ENCODE measurements at places on chromosomes 12 and 14.

DNA sequence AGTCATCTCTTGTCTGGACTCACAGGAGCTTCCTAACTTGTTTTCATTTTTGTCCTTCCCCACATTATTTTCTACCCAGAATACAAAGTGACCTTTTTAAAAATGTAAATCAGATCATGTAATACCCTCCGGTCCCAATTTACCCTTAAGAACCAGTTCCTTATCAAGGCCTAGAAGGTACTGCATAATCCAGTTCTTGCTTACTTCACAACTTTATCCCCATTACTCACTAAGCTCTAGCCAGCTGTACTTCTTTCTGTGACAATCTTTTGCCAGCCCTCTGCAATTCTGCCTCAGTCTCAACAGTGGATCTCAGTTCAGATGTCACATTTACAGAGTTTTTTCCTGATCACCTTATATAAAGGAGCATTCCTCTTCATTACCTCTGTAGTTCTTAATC lies 11.6 kb downstream of the RAP1B start:
- no peak for DNase-seq

DNA sequence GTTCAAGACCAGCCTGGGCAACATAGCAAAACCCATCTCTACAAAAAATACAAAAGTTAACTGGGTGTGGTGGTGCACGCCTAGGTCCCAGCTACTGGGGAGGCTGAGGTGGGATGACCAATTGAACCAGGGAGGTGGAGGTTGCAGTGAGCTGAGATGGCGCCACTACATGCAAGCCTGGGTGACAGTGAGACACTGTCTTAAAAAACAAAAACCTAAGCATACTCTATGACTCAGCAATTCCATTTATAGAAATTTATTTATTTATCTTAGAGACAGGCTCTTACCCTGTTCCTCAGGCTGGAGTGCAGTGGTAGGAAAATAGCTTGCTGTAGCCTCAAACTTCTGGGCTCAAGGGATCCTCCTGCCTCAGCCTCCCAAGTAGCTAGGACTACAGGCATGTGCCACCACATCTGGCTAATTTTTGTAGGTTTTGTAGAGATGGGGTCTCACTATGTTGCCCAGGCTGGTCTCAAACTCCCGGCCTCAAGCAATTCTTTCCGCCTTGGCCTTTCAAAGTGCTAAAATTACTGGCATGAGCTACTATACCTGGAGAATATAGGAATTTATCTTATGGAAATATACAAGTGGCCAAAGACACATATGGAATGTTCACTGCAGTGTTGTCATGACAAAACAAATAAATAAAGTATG lies 43.3 kb downstream of the NCKAP5L start:
- no peak for DNase-seq

- DNase-seq = no peak
Observed at GRCh38 chr14:101397206-101397605, 164.1 kb upstream of the DIO3 start.

- no peak for DNase-seq
Observed at GRCh38 chr14:64704743-64705380, 638 bp downstream of the PLEKHG3 start.

- no peak for DNase-seq
Observed at GRCh38 chr12:5650281-5650680, 218.4 kb downstream of the NTF3 start.

DNA sequence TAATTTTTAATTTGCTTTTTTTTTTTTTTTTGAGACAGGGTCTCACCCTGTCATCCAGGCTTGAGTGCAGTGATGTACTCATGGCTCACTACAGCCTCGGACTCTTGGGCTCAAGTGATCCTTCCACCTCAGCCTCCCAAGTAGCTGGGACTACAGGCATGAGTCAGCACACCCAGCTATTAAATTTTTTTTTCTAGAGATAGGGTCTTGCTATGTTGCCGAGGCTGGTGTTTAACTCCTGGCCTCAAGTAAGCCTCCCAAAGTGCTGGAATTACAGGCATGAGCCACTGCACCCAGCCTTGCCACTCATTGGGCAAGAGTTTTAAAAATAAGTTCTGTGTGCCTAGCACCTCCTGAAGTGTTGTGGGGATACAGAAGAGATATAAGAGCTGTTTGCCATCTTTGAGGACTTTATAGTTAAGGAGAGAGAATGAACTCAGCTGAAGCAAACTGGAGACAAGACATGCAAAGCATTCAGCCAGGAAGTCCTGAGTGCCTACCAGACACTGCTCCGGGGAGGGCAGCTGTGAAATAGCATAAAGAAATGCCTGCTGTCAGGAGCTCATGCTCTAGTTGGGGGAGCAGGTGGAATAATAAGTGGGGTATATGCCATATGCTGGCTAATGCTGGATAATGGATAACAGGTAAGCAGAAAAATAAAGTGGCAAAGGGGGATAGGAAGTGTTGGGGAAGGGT lies 15.0 kb upstream of the EMP1 start:
- DNase-seq = no peak

GRCh38 chr14:55638665-55639064 lies 58.7 kb downstream of the KTN1 start:
- DNase-seq = no peak

- no peak for DNase-seq
Observed at GRCh38 chr12:1792406-1792805, 28.0 kb upstream of the LRTM2 start.

- DNase-seq = no peak
Observed at GRCh38 chr14:27386391-27386790, 788.6 kb upstream of the NOVA1 start.

- DNase-seq = peak; percentile 54
Observed at GRCh38 chr12:10213168-10214135, 775 bp downstream of the GABARAPL1 start.

- DNase-seq = no peak
Observed at GRCh38 chr14:60170948-60171347, 5.8 kb upstream of the DHRS7 start.

GRCh38 chr12:76542908-76543307 lies 16.7 kb downstream of the OSBPL8 start:
- DNase-seq = no peak

DNA sequence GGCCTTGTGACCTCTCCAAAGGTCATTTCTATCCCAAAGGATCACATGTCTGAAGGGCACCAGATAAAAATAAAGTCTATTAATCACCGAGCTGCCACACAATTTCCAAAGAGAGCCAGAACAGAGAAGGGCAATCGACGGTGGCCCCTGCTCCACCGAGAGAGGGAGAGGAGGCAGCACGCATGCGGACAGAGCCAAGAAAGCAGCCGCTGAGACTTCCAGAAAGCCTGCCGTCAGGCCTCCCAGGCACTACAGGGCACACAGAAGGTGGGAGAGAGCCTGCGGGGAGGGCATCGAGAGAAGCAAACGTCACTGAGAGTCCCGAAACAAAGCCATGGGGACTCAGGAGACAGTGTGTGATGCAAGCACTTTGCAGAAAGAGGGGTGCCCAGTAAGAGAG lies 182.0 kb downstream of the DPF3 start:
- DNase-seq = no peak

DNA sequence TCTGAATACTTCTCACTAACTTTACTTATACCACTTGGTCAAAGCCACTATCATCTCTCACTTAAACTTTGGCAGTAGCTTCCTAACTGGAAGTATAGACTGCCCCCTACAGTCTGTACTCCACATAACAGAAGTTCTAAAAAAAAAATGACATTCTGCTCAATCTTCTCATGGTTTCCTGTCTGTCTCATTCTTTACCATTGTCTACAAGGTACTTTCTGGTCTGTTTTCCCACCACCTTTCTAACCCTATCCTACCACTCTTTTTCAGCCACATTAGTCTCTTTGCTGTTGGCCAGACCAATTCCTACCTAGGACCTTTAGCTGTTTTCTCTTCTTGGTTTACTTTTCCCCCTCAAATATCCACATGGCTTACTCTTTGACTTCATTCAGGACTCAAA lies 14.7 kb downstream of the CPSF6 start:
- DNase-seq = no peak

GRCh38 chr14:25150934-25151790 lies 101.2 kb upstream of the STXBP6 start:
- no peak for DNase-seq

DNA sequence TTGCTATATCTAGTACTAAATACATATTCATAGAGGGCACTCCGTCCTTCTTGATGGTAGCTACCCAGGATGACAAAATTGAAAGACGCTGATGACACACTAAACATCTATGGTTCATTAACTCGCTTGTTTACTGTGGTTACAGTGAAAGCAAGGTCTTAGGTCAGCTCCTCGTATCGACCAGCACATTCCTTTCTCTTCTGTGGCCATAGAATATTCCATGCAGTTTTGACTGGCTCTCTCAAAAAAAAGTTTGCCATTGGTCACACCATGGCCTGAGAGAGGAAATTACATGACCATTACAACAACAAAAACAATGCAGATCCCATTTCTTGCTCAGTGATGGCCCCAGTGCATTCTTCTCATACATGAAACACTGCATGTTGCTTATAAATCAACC lies 411.4 kb upstream of the SOX5 start:
- DNase-seq = no peak

- DNase-seq = no peak
Observed at GRCh38 chr14:43677581-43677980, 829.5 kb downstream of the FSCB start.

DNA sequence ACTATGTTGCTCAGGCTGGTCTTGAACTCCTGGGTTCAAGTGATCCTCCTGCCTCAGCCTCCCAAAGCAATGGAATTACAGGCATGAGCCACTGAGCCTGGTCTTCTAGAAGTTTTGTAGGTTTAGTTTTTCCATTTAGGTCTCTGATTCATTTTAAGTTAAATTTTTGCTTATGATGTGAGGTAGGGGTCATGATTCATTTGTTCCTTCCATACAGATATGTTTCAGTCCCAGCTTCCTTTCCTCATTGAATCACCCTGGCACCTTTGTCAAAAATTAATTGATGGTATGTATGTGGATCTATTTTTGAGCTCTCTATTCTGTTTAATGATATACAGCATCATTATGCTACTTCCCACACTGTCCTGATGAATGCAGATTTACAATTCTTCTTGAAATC lies 25.6 kb upstream of the CABP1 start:
- DNase-seq = no peak

DNA sequence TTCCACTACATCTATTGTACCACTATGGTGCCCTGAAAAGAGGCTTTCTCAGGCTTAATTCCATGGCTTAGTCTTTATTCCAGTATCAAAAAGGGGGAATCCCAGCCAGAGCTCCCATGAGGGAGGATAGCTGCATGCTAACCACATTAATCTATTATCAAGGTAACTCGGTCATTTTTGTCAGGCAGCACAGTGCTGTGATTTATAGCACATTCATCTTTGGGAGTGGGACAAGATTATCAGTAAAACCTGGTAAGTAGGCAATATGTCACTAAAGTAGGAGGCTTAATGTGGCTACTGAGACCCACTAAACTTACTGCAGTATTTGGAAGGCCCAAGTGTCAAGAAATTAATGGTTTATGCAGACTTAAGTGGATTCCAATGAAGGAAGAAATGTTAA lies 58.9 kb downstream of the DAD1 start:
- DNase-seq = no peak

- no peak for DNase-seq
Observed at GRCh38 chr14:97349463-97349862, 552.3 kb downstream of the VRK1 start.

GRCh38 chr14:49464885-49465284 lies 121.3 kb downstream of the RPS29 start:
- no peak for DNase-seq

GRCh38 chr12:21509768-21510167 lies 8.2 kb downstream of the GOLT1B start:
- no peak for DNase-seq

- DNase-seq = no peak
Observed at GRCh38 chr12:91070936-91071335, 13.1 kb upstream of the KERA start.

GRCh38 chr12:51980051-51980808 lies 26.5 kb upstream of the TAMALIN start:
- peak; percentile 63 for DNase-seq

DNA sequence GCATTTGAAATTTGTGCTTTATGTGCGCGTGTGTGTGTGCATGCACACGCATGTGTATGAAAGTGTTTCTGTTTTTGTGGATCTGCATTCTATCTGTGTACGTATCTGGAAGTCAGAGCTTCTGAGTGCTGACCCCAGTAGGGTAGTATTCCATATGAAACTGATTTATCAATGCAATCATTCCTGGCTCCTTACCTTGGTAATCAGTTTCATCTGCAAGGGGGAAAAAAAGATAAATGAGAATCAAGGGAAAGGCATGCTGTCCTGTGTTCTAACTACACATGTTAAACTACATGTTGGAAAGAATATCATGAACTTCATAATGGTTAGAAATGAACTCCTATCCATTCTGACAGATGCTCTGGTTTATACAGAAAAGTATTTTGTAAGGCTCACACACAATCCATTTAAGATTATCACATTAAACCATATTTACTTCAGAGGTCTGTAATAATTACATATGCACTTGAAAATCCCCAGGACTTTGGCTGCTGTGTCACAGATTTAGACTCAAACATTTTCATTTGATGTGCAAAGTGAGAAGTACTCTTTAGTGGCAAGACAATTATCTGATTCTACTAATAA lies 276.1 kb upstream of the LMO3 start:
- no peak for DNase-seq

- no peak for DNase-seq
Observed at GRCh38 chr12:65113621-65114035, 7.5 kb downstream of the WIF1 start.

- no peak for DNase-seq
Observed at GRCh38 chr12:10747730-10748129, 24.6 kb upstream of the YBX3 start.

GRCh38 chr12:6182279-6182898 lies 17.8 kb upstream of the CD9 start:
- no peak for DNase-seq

DNA sequence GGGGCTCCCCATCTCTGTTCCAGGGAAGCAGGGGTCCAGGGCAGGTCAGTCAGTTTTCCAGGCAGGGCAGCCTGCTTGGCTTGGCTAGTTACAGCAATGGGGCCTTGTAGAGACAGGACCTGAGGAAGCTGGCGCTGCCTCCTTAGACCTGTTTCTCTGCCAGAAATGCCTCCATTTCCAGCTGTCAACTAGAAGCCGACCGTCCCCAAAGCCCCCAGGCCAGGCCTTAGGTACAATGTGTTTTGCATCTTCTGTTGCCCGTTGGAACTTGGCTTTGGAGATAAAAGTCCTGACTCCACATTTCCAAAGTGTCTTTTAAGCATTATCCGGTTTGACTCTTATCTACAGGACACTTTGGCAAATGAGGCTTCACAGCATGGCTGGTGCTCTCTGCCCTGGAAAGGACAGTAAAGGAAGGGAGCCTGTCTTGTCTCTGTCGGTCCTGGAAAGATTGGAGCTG lies 42.6 kb downstream of the KRT80 start:
- DNase-seq = no peak

DNA sequence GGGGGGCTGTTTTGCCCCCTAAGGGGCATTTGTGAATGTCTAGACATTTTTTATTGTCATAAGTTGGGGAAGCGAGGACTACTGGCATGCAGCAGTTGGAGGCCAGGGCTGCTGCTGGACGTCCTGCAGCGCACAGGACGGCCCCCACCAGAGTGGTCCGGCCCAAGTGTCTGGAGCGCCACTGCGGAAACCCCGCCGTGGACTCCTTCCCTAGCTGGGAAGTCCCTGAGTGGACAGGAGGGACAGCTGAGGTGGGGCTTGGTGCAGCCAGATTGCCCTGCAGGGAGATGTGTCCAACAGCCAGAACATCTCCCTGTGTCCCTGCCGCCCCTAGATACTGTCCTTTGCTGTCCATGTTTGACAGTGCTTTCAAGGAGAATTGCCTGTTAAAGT lies 5.5 kb downstream of the CKB start:
- DNase-seq = no peak

- DNase-seq = no peak
Observed at GRCh38 chr14:104158827-104159798, 20.7 kb downstream of the KIF26A start.
